ENCODE measurements at places on chromosomes 5 and 9.

GRCh38 chr9:121285835-121286687 lies 18.1 kb downstream of the GSN start:
- DNase-seq, result no peak

DNA sequence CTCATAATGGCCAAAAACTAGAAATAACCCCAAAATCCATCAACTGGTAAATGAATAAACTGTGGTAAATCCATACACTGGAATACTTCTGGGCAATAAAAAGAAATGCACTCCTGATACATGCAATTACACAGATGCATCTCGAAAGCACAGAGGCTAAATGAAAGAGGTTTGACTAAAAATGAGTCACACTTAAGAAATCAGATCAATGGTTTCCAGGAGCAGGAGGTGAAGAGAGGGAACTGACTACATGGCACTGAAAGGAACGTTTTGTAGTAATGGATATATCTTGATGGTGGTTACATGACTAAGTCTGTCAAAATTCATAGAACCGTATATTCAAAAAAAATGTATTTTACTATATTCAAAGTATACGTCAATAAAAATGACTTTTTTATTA lies 42.4 kb downstream of the STRBP start:
- no peak for DNase-seq

GRCh38 chr5:163730206-163730756 lies 224.9 kb downstream of the MAT2B start:
- DNase-seq, result no peak

- DNase-seq, result peak; percentile 28
Observed at GRCh38 chr5:134466241-134467069, 54.8 kb upstream of the CDKN2AIPNL start.

Measured in activated naive CD4-positive, alpha-beta T cell treated with Interleukin-2 at 50 U/mL for 16 hours (primary cell).